ENCODE measurements at places on chromosomes 7 and 10.

DNA sequence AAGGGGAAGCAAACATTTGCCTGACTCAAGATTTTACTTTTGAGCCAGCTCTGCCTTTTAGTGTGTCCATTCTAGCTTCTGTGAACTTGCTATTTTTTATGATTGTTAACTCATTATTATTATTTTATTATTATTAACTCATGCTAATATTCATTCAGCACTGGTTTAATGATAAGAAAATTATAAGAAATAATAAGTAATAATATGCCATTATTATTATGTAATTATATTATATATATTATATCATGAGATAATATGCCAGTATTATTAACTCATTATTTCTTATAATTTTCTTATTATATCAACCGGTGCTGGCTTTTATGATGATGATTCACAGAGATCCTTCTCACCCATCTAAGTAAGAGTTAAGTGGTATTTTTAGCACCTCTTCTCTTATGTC, 79.3 kb upstream of the NPVF start:
- DNase-seq = no peak

- DNase-seq = no peak
Observed at GRCh38 chr7:159062569-159062968, 82.1 kb downstream of the VIPR2 start.

DNA sequence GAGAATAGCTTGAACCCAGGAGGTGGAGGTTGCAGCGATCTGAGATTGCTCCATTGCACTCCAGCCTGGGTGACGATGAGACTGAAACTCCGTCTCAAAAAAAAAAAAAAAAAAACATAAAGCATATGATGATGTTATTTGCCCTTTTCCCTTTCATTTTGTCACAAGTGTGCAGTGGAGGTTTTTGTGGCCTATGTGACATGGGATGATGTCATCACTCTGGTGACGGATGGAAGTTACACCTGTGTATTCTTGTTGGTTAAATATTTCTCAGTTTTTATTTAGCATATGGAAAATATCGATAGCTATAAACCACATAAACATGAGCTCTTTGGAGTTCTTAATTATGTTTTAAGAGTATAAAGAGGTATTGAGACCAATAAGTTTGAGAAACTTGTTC, 71.8 kb upstream of the EMX2 start:
- DNase-seq = no peak

DNA sequence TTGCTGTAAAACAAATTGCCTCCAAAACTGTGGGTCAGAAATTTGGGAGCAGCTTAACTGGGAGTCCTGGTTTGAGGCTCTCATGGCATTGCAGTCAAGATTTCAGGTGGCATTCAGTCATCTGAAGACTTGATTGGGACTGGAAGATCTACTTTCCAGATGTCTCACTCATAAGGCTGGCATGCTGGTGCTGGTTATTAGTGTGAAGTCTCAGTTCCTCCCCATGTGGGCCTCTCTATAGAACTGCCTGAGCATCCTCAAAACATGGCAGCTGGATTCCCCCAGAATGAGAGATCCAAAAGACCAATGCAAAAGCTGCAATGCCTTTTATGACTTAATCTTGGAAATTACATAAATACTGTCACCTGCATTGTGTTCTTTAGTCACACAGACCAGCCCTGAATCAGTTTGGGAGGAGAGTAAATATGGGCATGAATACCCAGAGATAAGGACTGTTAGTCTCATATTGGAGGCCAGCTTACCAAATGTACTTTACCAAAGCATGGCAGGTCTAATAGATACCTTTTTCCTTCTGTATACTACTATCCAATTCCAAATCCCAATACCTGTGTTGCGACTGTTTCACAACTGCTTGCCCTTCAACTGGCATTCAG, 6.5 kb upstream of the HERPUD2 start:
- DNase-seq = no peak

GRCh38 chr7:1400371-1400770, 58.9 kb downstream of the MICALL2 start:
- DNase-seq = no peak

DNA sequence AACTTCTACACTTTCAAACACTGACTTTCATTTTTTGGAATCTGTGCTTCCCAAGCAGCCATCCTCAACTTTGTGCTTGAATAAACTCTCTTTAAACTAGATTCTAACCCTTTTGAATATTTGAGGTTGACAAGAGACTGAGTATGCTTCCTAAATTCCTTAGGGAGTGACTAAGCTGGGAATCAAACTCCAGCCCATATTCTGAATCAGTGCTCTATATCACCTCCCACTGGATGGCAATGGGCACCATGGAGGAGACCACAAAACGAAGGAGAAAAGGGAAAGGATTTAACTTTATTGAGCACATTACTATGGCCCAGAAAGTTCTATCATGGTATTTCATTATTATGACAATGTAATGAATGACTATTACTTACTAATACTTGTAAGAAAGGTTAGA, 17.2 kb upstream of the SLC26A4 start:
- DNase-seq = no peak

DNA sequence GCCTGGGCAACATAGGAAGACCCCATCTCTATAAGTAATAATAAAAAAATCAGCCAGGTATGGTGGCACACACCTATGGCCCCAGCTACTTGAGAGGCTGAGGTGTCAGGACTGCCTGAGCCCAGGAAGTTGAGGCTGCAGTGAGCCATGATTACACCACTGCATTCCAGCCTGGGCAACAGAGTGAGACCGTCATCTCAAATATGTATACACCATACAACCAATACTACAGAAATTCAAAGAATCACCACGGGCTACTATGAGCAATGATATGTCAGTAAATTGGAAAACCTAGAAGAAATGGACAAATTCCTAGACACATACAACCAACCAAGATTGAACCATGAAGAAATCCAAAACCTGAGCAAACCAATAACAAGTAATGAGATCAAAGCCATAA, 60.3 kb upstream of the ZC3HAV1 start:
- DNase-seq = no peak

DNA sequence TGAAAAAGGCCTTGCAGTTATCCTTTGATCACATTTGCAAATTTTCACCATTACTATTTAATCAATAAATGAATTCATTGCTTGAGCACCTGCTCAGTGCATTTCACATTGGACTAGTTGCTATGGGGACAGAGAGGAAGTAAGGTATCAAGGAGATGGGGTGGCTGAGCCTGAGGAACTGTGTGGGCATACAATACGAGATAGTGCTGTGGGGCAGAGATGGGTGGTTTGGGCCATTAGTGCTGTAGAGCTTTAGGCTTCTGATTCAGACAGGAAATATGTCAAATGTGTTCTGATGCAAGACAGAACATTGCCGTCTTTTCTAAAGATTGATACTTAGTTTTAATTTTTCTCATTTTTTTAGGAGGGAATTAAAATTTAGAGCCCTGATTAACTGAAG, 13.2 kb downstream of the ITGB8 start:
- DNase-seq = no peak

- DNase-seq = no peak
Observed at GRCh38 chr7:76049295-76049694, 1.4 kb downstream of the MDH2 start.

- DNase-seq = no peak
Observed at GRCh38 chr10:299969-300368, 164.7 kb downstream of the ZMYND11 start.

GRCh38 chr10:107717046-107717445, 552.5 kb upstream of the SORCS1 start:
- DNase-seq = no peak

DNA sequence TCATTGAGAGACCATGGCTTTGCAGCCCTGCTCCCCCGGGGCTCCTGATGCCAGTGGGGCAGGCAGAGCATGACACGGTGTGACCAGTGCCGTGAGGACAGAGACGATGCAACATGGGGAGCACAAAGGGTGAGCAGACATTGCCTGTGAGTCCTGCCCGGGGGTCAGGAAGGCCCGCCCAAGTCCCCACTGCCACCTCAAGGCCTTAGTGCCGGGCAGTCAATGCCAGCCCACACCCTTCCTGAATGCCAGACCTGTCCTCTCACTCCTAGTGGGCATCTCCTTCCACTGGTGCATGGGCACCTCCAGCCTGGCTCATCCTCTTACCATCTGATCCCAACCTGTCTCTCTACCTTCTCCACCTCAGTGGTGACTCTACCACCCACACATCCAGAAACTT, 157.9 kb upstream of the ZMIZ1 start:
- no peak for DNase-seq

GRCh38 chr10:42866115-42866995, 83.8 kb downstream of the BMS1 start:
- no peak for DNase-seq

DNA sequence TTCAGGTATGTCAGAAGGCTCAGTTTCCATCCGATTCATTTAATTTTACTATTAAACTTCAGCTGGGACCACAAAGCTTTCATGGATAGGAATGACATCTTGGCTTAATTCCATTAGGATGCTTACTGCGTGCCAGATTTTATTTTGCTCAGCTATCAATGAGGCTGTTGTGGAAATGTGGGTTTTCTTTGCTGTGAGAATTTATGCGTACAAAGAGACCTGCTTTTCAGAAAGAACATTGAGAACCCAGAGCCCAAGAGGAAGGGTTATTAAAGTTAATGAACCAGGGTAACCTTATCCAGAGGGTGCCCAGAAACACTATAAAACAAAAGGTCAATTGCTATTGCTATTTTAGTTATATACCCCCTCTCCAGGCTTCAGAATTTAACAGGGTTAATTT, 98.3 kb downstream of the MKLN1 start:
- DNase-seq = no peak

DNA sequence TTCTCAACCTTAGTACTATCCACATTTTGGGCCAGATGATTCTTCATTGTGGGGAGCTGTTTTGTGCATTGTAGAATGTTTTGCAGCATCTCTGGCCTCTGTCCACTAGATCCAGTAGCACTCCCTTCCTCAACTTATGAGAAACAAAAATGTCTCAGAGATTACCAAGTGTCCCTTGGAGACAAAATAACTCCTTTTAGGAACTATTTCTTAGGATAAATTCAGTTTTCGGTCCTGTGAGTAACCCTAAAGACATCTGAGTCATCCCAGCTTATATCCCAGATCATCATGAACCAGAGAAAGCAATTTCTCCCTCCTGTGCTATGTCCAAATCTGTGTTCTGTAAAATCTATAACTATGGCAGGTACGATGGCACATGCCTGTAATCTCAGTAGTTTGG, 266.6 kb upstream of the PHYHIPL start:
- no peak for DNase-seq

- no peak for DNase-seq
Observed at GRCh38 chr7:42347616-42348015, 110.6 kb upstream of the GLI3 start.

- DNase-seq = no peak
Observed at GRCh38 chr10:107577221-107577620, 412.7 kb upstream of the SORCS1 start.

DNA sequence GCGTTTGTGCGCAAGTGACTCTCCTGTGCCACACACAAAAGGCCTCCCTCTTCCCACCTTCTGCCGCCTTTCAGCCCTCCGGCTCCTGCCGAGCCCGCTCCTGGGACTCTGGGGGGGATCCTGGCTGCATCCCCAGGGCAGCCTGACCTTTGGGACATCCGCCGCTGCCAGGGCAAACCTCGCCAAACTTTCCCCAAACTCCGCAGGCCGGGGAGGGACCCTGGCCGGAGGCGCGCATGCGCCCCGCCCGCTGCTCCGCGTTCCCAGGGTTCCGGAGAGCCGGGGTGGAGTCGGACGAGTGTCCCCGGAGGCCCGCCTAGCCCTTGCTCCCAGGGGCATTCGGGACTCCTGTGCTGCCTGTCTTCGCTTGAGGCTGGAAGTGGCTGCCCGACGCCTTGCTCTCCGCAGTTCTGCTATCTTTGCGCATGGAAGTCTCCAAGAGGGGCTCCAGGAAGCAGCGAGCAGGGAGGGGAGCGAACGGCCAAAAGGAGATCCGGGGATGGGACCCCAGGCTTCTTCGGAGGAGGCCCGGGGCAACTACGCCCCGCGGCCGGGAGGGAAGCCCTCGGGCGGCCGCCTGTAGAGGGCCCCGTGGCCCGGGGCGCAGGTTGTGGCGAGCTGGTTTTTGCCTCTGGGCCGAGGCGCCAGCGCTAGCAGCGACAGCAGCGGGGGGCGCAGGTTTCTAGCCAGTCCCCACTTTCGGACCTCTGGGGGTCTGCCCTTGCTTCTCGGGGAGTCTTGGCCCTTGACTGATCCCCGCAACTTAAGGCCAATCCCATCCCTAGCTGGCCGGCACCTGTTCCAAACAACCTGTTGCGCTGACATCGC, 7.0 kb downstream of the PTF1A start:
- no peak for DNase-seq

DNA sequence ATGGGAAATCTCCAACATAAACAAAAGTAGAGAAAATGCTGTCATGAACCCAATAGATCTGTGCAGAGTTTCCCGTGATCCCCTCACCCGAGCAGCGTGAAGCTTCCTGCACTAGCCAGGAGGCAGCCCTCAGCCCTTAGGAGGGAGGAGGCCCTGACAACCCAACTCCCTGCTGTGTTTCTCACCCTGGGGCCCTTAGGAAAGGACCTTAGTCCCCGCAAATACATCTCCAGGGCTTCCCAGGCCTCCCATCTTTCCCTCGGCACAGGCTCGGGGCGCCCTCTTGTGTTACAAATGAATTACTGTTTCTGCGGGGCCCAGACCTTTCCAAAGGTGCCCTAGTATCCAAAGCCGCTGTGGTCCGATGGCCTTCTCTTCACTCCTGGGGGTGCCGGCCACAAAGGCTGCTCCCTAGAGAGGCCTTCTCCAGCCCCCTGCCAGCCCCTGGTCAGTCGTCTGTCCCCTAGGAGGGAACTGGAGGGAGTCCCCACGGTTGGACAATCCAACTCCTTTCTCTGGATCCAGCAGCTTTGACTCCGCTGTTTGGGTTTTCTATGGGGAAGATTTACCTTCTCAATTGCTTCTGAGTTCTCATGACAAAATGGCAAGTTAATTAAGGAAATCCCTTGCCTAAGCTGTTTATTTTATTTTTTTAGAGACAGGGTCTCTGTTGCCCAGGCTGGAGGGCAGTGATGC, 49.9 kb upstream of the SH2B2 start:
- DNase-seq = no peak

DNA sequence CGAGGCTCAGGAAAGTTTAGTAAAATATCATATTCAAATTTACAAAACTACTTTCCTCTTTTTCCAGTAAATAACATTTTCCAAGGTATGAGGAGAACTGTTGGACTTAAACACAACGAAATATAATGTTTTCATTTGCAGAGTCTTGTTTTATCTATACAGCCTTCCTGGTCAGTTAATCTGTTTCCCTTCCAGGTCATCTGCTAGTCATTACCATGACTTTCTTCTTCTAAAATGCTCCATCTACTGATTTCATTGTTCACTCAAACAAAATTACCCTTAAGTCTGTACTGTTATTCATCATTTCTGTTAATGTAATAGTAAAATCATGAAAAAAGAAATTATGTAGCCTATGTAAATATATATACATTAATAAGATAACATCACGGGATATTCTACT, 69.8 kb downstream of the GNAI1 start:
- no peak for DNase-seq

DNA sequence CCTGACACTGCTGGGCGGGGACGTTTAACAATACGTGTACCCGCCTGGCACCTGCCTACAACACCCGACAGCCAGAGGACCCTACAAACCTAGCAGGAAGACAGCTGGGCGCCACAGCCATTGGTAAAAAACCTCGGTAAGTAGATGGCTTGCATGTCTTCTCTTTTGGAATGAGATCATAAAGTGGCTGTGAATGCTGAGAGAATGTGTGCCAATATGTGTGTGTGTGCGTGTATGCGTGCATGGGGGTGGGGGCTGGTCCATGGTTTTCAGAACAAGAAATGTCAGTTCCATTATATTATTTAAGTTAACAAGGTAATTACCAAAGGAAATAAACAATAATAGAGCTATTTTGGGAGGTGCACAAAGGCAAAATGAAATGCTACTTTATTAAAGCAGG, 39.2 kb downstream of the PAPOLB start:
- DNase-seq = no peak

All from NCI-H510A (cell line).